Fibroblast of mammary gland (primary cell): ENCODE measurements at places on chromosomes 4 and X.

DNA sequence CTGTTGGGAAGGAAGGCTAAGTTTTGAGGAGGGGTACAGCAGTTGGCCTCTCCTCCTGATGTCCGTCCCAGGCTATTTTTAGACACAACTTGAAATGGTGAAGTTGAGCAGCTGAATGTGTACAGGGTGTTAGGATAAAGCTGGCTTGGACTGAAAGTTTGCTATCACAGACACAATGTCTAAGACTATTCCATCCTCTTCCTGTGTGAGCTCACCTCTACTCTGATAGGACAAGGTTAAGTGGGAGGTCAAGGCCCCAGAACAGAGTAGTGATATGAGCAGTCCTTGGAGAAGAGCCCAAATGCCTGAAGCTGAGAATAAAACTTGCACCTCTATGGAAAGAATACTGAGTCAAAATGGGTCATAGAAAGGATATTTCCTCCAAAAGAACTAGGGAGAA is 4.1 kb downstream of the ATP1B4 start:
- no peak for DNase-seq

GRCh38 chrX:135944486-135944885 is 29.3 kb downstream of the MMGT1 start:
- no peak for DNase-seq

GRCh38 chrX:102697494-102697893 is 14.8 kb upstream of the GPRASP2 start:
- DNase-seq, result peak; percentile 60

- DNase-seq, result peak; percentile 17
Measured at GRCh38 chrX:119158226-119158625, 30.6 kb upstream of the KIAA1210 start.

- DNase-seq, result no peak
Measured at GRCh38 chr4:86100539-86101215, 259.2 kb downstream of the MAPK10 start.

DNA sequence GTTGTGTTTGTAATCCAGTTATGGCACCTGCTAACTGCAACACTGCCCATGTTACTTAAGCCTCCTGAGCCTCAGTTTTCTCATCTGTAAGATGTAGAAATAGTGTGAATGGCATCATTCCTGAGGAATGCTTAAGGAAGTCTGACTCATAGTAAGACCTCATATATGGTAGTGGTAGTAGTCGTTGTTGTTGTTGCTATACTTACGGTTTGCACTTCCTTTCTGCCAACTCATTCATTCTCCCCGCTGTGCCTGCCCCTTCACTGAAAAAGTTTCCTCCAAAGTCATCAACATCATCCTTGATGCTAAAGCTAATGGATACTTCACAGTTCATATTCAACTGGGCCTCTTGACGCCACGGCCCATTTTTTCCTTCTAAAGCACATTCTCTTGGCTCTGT is 54.2 kb upstream of the SPANXN3 start:
- DNase-seq, result no peak

- DNase-seq, result peak; percentile 56
Measured at GRCh38 chrX:84168095-84168494, 19.9 kb downstream of the RPS6KA6 start.
